ENCODE measurements at places on chromosomes 11 and 22.

GRCh38 chr22:24471570-24471969 lies 23.6 kb upstream of the UPB1 start:
- DNase-seq: no peak

GRCh38 chr22:45689211-45689610 lies 17.6 kb downstream of the ATXN10 start:
- no peak for DNase-seq

GRCh38 chr11:104812103-104812788 lies 86.0 kb downstream of the CASP12 start:
- no peak for DNase-seq

- no peak for DNase-seq
These were observed 80.9 kb upstream of the NARS2 start for GRCh38 chr11:78655561-78655960.

GRCh38 chr11:85164743-85165142 lies 462.4 kb downstream of the DLG2 start:
- DNase-seq: no peak

GRCh38 chr22:42922374-42923191 lies 65.5 kb upstream of the ARFGAP3 start:
- DNase-seq: no peak

DNA sequence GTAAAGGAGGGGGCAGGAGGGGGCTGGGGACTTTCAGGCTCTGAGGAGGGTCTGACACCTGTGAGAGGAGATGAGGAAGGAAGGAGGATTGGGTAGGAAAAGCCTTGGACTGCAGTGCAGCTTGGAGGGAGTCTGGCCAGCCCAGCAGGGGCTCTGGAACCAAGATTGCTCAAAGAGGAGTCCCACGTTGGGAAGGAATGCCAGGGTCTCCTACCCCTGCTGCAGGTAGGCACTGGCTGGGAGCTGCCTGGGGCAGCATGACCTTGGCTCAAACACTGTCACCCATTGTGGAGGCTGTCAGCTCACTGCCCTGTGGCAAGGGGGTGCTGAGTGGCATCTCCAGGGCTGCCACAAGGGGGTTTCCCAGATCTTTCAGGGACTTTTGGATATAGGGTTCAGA lies 94.5 kb downstream of the RPS6KA4 start:
- no peak for DNase-seq

DNA sequence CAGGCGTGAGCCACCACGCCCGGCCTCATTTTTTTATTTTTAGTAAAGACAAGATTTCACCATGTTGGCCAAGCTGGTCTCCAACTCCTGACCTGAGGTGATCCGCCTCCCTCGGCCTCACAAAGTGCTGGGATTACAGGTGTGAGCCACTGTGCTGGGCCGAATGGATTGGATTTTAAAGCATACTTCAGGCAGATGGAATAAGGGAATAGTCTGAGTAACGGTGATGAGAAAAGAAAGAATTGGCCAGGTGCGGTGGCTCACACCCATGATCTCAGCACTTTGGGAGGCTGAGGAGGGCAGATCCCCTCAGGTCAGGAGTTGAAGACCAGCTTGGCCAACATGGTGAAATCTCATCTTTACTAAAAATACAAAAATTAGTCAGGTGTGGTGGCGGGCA lies 2.1 kb upstream of the CBL start:
- DNase-seq: no peak

DNA sequence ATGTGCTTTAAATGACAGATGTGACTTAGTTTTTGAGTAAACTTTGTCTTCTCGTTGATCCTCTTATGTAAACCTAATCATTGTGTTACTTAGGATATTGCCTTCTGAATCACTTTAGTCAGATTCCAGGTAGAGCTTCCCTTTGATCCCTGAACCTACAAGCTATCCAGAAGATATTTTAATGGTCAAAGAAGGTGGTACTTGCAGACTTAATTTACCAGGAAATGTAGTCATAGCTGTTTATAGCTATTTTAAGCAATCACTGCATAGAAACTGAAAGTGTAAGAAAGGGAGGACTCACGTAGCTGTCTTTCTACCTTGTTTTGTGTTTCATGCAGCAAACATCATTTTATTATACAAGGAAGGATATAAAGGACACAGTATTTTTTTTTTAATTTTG lies 189.5 kb downstream of the DDX10 start:
- DNase-seq: no peak

DNA sequence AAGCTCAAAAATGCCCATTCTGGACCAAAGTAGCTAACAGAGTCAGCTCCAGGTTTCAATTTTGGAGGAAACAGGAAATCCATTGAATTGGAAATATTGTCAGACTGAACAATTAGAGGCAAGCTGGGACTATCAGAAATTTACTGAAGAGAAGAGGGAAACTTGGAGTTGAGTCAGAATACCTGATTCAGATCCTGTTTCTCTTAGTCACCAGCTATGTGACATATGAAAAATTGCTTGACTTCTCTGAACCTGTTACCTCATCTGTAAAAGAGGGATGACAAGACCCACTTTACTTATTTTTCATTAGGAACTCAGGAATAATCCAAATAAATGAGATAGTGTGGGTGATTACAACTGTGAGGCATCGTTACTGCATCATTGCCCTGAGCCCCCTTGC lies 148.9 kb upstream of the CADM1 start:
- DNase-seq: no peak

DNA sequence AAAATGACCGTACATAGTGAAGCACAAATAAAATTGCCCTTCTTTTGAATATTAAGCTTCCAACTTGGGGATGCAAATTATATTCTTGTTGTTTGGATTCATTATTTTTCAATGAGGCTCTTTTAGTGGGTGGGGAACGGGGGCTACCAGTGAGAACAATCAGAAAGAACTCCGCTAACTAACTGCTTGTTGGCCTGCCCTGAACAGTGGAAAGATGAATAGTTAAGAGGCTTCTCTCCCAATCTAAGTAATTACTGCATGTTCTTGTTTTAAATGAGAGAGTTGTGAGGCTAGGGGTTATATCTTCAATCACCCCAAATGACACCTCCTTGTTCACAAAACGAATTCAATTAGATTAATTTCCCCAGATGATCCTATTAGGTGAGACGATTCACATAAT lies 322.0 kb downstream of the FAT3 start:
- DNase-seq: no peak

GRCh38 chr11:85123752-85124231 lies 503.4 kb downstream of the DLG2 start:
- DNase-seq: no peak

- DNase-seq: peak; percentile 80
These were observed 18.8 kb downstream of the DDX25 start for GRCh38 chr11:125923012-125923579.

DNA sequence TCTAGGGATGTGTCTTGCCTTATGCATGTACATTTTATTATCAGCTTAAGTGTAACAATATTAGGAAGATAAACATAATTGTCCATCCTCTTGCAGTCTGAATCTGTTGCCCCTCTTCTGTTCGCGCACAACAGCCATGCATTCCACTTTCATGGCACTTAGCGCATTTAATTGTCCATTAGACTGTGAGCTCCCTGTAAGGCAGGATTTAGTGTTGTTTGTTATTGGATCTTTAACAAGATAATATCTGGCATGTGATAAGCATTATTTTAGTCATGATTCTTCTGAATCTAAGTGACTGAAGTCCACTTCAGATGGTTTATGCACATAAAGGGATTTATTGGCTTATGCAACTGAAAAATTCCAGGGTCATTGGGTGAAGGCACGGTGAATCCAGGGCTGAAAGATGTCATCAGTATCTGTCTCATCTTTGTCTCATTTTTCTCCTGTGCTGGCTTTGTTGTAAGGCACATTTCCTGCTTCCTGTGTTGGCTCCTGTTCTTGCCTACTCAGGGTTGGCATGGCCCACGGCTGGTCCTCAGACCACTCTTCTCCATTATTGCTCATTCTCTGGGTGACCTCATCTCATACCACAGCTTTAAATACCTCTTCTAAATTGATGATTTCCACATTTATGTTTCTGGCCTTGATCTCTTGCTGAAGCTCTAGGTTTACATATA lies 37.6 kb downstream of the ATXN10 start:
- no peak for DNase-seq

DNA sequence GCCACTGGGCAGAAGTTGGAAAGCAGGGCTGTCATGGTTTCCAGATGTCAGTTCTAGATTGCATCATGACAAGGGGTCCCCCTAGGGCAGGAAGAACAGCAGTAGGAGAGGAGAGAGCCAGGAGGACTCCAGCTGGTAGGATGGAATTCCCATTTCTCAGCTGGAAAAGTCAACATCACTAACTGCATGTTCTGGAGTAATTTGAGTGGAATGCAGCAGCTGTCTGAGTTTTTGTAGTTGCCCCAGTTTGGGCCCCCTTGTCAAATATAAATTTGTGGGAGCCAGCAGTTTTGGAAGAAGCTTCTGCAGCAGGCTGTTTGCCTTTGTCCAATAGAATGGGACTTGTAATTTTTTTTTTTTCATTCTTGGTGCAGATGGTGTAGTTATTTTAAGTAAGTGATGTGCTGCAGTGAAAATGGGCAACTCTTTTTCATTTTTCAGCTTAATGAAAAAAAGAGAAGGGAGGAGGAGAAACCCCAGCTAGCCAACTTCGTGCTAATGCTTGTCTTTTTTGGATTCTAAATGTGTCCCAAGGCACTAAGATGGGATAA lies 86.9 kb downstream of the LDLRAD3 start:
- DNase-seq: no peak

DNA sequence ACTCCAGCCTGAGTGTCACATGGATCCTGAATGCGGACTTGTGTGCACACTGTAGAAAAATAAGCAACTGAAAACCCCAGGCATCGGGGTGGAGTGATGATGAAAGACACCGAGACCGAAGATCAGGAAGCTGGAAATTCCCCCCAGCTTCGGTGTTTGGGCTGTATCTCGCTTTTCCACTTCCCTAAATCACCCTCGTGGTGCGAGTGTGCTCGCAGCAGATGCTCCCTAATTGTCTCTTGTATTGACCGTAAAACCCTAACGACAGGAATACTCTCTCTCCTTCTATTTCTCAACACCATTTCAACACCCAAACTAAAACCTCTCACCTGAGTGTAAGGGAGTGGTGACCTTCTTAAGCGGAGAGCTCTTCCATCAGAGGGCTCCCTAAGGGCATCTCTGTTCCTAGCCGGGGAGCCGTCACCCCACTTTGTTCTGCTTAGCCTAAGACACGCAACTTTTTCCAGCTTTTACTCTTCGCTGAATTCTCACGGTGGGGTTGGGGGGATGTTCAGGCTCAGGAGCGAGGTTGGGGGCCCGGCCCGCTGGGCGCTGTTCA lies 635 bp upstream of the GRK3 start:
- DNase-seq: no peak

DNA sequence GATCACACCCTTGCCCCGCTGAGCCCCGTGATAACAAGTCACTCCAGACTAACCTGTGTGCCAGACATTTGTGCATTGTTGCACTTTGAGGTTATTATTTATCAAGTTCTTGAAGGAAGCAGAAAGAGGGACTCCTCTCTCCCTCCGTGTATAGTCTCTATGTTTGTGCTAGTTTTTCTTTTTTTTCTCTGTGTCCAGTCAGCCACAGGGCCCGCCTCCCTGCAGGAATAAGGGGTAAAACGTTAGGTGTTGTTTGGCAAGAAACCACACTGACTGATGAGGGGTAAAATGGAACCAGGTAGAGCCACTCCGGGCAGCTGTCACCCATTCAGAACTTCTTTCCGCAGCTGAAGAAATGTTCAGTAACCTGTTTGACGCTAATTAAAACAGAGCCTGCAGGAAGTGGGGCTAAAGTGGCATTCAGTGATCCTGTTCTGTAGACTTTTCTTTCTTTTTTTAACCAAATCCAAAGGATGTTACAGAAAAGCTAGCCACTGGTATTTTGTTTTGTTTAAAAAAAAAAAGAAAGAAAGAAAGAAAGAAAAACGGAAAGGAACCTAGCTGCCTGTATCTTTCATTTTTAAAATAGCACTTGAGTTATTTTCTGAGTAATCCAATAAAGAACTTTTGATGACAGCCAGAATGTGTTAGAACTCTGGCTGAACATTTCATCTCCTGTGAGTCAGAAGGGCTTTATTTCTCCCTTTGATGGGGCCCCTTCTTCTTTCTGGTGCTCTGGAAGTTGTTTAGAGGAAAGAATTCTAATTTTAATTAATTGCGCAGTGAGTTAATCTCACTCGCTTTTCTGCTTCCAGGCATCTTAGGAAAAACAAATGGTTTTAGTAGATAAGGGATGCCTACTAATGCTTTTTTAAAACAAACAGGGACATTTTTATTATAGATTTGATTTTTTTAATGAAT lies 58.2 kb downstream of the COMMD9 start:
- no peak for DNase-seq

GRCh38 chr11:119108146-119108856 lies 1.2 kb downstream of the C2CD2L start:
- DNase-seq: no peak

DNA sequence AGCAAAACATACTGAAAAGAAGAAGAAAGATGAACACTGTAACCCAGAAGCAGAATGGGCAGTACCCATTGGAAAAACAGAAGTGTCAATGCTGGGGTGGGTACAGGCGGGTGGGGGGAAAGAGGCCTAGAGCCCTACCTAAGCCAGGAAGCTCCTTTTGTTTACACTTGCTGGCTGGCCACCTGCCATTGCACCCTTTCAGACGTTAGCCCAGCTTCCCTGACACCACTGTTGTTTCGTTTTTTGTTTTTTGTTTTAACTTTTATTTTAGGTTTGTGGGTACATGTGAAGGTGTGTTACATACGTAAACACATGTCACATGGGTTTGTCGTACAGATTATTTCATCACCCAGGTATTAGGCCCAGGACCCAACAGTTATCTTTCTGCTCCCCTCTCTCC lies 55.4 kb downstream of the PLEKHA7 start:
- no peak for DNase-seq

DNA sequence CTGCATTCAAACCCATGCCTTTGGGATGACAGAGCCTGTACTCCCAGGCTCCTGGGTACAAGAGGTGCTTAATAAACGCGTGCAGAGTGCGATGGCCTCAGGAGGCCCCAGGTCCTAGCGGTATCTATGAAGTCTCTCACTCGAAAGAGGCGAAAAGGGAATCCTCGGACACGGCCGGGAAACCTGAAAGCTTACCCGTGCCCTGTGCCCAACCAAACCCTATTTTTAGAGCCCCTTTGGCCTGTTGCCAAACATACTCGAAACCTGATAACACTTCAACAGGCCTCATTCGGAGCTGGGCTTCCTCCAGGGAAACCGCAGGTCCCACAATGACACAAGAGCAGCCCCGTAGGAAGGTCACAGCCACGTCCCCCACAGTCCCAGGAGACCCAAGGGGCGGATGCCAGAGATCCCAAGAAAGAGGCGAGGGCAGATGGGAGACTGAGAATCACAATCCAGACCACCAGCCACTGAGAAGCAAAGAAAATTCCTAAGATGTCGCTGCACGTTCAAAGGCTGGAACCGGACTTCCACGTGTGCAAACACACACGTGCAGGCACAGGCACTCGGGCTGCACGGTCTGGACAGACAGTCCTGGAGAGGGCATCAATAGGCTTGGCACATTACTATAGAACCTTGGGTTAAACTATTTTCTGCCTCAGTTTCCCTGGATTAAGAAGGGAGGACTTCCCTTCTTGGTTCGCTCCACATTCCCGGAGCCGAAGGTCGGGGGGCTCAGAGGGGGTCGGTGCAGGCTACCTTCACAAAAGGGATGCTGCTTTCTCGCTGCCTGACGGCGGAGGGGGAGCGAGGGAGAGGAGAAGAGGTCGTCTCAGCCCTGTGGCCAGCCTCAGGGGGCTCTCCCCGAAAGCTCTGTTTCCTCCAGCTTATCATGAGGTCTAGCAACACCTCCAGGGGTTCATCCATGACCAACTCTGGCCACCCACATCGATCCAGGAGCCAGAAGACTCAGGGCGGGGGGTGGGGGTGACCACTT lies 8.2 kb downstream of the PDGFB start:
- no peak for DNase-seq

GRCh38 chr11:67613313-67613959 lies 6.7 kb downstream of the NDUFV1 start:
- no peak for DNase-seq

All from NT2/D1 (cell line).